ENCODE measurements at places on chromosomes 4 and X.

DNA sequence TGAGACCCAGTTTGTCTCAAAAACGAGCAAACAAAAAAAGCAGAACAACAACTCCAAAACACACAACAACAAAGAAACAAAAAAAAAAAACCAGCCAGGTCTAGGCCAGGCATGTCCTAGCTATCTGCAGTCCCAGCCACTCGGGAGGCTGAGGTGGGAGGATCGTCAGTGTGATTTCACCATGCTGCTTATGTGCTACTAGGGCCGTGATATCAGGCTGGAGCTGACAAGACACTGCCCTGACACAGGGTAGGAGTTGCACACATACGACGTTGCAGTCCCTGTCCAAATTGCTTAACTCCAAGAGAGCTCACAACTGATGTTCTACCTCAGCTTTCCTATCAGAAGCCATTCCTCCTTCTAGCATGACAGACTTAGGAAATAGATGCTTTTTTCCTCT is 204.9 kb downstream of the AASDH start:
- DNase-seq = no peak

- no peak for DNase-seq
Measured at GRCh38 chr4:175996206-175996605, 69.4 kb upstream of the WDR17 start.

GRCh38 chr4:182488896-182489295 is 245.7 kb downstream of the TENM3 start:
- no peak for DNase-seq

DNA sequence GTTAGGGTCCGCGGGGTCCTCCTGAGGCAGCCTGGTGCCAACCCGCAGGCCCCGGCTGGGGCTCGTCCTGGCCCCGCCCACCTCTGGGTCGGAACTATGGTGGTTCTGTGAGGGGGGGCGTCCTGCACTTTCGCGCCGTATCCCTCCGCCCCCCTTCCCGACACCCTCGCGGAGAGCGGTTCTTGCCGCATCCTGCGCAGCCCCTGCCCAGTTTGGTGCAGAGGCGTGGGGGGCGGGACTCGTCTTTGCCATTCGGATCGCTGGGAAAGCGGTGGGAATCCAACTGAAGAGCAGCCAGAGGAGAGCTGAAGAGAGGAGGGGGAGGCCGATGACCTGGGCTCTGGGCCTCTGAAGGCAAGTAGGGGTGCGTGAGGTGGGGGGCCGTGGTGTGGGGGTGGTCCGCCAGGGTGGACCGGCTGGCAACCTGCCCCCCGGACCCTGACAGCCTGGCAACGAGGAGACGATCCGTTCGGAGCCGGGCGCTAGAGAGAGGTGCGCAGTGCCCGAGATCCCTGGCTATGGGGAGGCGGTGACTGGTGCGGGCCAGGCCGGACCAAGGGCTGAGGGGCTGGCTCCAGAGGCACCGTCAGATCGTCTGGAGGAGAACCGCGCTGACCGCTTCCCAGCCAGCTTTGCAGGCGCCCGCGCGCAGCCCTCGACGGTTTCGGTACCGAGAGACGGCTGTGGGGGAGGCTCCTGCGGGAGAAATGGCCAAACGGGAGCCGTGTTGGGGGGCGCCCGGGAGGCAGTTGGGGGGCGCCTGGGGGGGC is at the start of gene GPRASP1:
Gene GPRASP1 (plus strand): TSS at position 242 of the 770 bp plus-strand sequence. CDS start 2,431 bp downstream, outside the sequence.
- DNase-seq = peak; percentile 69

DNA sequence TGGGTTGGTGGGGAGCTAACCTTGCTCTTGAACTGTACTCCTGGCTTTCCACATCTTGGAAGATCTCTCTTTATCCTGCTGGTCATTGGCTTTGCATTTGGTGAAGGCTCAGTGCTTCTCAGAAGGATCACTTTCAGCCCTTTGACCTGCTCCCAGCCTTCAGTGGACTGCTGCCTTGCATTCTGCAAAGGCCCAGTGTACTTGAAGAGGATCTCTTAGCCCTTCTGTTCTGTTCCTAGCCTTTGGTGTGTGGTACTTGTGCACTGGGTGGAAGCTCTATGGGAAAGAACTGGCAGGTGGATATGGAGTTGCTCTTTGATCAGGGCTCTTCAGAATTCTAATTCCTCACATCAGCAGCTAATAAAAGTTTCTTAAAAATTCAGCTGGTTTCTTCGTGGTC is 46.5 kb downstream of the FGF2 start:
- no peak for DNase-seq

DNA sequence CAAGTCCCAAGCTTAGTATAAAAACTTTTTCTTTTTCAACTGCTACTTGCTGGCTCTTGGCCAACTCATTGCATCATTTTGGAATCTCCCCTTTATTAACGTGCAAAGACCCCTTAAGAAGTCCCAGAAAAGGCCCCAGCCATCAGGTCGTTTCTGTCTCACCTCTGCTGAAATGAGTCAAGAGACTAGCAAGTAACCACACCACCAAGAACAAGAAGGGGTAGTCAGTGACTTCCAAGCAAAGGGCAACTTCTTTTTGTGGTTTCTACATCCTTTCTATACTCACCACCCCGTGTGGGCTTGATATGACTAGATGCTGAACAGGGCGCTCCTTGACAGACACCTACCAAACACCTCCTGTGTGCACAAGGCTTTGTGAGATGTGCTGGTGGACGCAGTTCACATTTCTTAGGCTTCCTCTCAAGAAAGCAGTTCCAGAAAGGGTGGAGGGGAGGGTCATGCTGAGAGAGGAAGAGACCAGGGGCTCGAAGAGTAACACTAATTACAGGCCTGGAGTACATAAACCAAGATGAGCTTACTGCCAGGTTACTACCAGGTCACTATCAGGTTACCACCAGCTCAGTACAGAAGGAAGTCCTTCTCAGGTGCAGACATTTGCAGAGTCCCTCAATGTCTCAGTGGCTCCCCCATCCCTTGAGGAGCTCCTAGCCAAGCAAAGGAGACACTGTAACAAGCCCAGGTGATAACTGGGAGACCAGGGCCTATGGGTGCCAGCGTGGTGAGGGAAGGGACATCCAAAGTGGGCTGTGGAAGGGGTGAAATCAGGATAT is 19.3 kb downstream of the JAKMIP1 start:
- DNase-seq = no peak

DNA sequence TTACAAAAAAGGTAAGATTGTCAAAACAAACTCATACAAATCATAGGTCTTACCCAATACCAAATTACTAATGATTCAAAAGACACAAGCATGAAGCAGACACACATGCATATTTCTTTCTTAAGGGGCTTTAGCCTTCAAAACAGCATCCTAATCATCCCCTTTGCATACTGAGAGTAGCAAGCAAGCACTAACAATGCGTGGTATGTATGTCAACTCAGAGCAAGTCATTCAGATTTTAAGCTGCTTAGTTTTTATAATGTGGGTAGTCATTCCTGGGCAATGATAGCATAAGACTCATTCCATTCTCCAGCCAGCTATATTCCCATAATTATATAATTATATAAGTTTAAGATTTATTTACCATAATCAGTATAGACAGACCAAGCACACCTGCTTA is 219.6 kb downstream of the DKK2 start:
- DNase-seq = peak; percentile 6

- no peak for DNase-seq
Measured at GRCh38 chrX:144715337-144715736, 532.0 kb upstream of the SPANXN1 start.

GRCh38 chr4:129248621-129249020 is 152.7 kb downstream of the C4orf33 start:
- DNase-seq = no peak

- no peak for DNase-seq
Measured at GRCh38 chr4:89422441-89422990, 114.9 kb upstream of the GPRIN3 start.

DNA sequence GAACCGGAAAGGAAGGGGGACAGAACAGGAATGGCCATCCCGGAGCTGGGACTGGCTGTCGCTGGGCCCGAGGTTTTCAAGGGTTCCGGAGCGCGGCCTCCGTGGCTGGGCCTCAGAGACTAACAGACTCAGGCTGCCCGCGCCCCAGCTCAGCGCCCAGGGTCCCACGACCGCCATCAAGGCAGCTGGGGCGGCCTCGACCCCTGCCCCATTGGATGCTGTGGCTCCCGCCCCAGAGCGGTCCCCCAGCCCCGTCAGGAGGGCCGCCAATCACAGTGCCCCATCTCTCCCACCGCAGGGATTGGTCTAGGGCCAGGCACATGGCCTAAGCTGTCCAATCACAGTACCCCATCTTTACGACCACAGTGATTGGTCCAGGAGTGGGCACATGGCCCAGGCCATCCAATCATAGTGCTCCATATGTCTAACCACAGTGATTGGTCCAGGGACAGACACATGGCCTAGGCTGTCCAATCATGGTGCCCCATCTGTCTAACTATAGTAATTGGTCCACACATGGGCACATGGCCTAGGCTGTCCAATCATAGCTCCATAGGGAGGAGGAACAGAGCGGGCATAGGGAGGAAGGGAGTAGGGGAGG is 105.3 kb upstream of the NKX1-1 start:
- DNase-seq = peak; percentile 62

- no peak for DNase-seq
Measured at GRCh38 chrX:112874614-112875013, 34.0 kb upstream of the AMOT start.

DNA sequence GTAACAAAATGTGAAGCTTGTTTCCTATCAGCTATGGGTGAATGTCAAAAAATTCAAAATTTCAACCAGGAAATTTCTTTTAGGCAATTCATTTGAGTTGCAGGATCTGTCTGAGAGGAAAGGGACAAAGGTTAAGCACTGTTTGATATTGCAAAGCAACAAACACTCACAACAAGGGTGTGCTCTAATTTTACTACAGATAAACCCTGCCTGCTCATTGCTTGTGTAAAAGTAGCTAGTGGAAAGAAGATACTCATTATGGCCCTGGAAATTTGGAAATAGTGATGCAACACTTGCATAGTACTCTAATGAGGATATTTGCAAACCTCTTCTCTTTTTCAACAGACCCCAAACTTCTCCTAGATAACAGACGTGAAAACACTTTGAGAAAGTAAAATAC is 27.1 kb downstream of the FAM47E start:
- no peak for DNase-seq

GRCh38 chr4:157514711-157515110 is 294.2 kb downstream of the GRIA2 start:
- DNase-seq = peak; percentile 72

- no peak for DNase-seq
Measured at GRCh38 chr4:154529728-154530519, 20.3 kb downstream of the PLRG1 start.

DNA sequence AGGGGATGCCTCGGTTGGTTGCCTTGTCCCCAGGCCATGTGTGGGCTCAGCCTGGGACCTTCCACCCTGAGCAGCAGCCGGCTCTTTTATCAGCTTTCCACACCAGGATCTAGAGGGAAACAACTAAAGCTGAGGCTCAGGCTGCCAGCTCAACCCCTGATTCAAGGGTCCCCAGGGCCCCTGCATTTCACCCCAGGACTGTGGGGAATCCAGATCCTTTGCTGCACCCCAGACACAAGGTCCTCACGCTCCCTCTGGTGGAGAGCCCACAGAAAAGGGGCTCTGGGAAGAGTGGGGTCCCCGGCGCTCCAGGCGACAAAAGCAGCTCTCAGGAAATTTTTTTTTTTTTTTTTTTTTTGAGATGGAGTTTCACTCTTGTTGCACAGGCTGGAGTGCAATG is 64.3 kb downstream of the ZFYVE28 start:
- DNase-seq = peak; percentile 67

- peak; percentile 77 for DNase-seq
Measured at GRCh38 chrX:46903458-46904242, 8.6 kb upstream of the JADE3 start.

GRCh38 chr4:115294717-115295116 is 181.3 kb upstream of the NDST4 start:
- no peak for DNase-seq

DNA sequence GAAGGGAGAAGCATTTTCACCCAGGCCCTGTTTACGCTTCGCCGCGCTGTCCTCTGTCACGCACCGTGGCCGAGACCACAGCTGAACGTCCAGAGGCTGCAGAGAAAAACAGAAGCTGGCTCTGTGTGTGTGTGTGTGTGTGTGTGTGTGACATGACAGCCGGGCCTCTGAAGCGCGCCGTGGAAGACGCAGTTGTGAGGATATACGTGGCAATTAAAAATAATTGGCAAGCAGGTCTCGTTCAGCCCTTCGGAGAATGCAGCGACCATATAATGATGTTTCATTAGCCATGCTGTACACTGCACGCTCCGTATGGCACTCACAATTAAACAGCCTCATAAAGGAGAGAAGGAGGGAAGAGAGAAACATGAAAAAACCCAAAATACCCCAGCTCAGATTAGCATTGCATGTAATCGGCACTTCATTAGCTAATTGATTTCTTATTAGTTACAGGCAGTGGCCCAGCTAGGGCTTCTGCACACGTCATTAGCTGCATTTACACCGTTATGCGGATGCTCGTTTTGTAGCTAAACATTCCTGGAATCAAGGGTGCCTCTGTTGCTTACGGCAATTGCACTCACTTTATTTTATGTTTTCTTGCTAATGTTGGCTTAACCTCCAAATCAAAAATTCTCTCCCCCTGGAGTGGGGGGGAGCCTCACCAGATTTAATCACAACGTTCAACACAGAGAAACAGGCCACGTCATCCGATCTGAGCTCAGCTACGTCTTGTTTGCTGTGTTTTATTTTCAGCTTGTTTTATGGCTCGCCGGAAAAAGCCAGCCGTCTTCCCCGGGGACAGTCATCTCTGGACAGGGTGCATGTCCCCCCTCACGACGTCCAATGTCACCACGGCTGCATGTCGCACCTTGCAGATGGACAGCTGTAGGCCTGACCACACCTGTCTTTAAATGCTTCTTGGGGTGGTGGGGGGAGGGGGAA is 74.6 kb upstream of the SHOX start:
- DNase-seq = no peak

GRCh38 chr4:13302876-13303275 is 181.3 kb downstream of the RAB28 start:
- no peak for DNase-seq

- no peak for DNase-seq
Measured at GRCh38 chr4:146072376-146072775, 103.1 kb upstream of the LSM6 start.

- DNase-seq = peak; percentile 69
Measured at GRCh38 chr4:188246488-188246887, 107.2 kb downstream of the TRIML1 start.

GRCh38 chrX:116930311-116930710 is 467.5 kb upstream of the CT83 start:
- DNase-seq = peak; percentile 3

All from GM23338 (cell line).